Stimulated activated CD4-positive, alpha-beta T cell treated with anti-CD3 and anti-CD28 coated beads, Interleukin-4, amount 100 ng/mL, for 24 hours (primary cell): ENCODE measurements at places on chromosomes 1 and 21.

- DNase-seq = no peak
These were observed 23.7 kb downstream of the HMGCS2 start for GRCh38 chr1:119745034-119745433.

GRCh38 chr1:1200876-1201810 is 5.2 kb downstream of the TNFRSF18 start:
- DNase-seq = peak; percentile 91

DNA sequence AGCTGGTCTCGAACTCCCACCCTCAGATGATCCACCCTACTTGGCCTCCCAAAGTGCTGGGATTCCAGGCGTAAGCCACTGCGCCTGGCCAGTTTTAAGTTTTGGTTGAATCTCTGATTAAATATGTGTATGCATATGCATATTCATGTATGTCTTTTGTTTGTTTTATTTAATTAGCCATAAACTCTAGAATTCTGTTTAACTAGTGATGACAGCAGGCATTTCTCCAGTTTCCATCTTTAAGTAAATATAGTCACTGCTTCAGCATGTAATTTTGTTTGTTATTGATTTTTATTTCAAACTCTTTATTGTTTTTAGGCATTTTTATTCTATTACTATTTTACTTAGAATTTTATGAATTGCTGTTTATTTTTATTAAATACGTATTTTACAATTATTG is 58.0 kb downstream of the NUF2 start:
- no peak for DNase-seq

DNA sequence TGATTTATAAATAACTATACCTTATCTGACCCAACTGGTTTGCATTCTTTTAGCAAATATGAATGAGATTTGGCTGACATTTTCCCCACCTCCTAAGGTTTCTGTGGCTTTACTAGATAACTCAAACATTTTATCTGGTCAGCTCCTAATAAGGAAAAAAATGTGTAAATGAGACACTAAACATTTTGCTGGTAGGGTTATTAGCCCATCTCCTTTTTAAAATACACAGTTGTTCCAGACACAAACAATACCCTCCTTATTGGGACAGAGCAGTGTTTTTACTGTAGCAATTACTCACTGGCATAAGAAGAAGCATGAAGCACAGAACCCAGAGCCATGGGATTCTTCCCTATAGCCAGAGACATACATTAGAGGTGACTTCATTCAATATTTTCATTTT is 53.8 kb upstream of the NUF2 start:
- no peak for DNase-seq
